ENCODE measurements at places on chromosomes 3 and 15.

DNA sequence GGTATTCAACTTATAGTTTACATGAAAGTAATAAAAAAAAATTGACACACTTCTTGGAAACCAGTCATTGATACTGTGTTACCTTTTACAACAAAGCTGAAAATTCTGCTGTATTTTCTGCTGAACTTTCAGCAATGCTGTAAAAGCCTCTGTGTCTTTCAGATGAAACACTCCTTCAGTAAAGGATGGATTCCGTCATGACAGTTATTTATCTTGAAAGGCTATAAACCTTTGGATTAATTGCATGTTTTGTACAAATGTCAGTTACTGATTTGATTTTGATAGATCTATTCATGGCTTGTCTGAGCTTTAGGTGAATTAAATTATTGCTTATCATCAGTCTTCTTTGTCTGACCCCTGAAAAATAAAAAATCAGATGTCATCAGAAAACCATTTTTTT lies 355.1 kb downstream of the NAALADL2 start:
- no peak for DNase-seq

GRCh38 chr3:65785065-65785645 lies 253.6 kb downstream of the MAGI1 start:
- DNase-seq: peak; percentile 1

DNA sequence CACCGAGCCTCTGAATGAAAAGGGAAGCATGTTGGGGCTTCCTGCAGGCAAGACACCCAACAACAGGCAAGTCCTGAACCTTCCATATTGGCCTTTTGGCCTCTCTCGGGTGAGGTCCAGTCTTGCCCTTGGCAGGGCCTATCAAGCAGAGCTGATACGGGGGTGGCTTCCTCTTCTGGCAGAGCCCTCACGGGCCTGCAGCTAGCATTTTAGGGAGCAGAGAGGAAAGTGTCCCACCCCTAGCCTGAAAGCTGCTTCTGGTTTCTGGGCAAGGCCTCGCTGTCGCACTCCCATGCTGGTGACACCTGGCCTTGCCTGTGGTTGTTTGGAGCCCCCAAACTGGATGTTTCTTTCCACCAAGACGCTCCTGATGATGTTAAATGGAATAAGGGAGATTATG lies 31.8 kb upstream of the CTSH start:
- no peak for DNase-seq

DNA sequence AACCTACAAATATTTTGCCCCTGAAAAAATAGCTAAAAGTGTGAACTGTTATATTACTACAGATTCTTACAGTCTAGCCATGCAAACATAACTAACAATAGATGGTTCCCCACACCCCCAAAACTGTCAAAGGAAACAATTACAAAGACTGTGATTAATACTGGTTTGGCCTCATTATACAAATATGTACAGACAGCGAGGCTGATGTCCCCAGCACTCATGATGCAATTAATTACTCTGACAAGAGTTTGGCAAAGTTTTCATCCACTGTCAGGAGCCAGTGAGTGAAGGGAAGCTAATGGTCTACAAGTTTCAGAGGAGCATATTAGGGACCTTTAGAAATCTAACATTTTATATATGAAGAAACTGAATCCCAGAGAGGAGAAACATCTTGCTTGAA lies 61.0 kb downstream of the HMG20A start:
- no peak for DNase-seq

GRCh38 chr3:37223576-37223975 lies 49.2 kb upstream of the LRRFIP2 start:
- DNase-seq: no peak

- no peak for DNase-seq
These were observed 38.0 kb upstream of the DPH6 start for GRCh38 chr15:35583863-35584528.

All from GM18507 (cell line).